Cortex of kidney (tissue), 1 donor: ENCODE measurements at places on chromosomes 16 and 17.

DNA sequence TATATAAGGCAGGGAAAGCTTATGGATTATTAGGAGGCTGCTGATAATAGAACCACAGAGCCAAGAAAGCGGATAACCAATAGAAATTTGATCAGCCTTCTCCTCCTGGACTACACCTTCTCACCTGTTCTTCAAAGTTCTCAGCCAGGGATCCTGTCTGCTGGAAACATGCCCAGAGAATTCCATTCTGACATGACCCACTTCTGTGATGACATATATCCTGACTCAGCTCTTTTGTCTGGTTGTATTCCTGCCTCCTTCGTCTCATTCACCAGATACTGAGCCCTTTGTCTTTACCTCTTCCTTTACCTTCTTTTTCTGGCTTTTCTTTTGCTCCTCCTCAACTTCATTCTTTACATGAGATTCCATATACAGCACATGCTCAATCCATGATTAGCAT lies 576.1 kb downstream of the CDH11 start:
- DNase-seq: no peak

GRCh38 chr16:70703041-70703834 lies 17.4 kb upstream of the MTSS2 start:
- no peak for DNase-seq

DNA sequence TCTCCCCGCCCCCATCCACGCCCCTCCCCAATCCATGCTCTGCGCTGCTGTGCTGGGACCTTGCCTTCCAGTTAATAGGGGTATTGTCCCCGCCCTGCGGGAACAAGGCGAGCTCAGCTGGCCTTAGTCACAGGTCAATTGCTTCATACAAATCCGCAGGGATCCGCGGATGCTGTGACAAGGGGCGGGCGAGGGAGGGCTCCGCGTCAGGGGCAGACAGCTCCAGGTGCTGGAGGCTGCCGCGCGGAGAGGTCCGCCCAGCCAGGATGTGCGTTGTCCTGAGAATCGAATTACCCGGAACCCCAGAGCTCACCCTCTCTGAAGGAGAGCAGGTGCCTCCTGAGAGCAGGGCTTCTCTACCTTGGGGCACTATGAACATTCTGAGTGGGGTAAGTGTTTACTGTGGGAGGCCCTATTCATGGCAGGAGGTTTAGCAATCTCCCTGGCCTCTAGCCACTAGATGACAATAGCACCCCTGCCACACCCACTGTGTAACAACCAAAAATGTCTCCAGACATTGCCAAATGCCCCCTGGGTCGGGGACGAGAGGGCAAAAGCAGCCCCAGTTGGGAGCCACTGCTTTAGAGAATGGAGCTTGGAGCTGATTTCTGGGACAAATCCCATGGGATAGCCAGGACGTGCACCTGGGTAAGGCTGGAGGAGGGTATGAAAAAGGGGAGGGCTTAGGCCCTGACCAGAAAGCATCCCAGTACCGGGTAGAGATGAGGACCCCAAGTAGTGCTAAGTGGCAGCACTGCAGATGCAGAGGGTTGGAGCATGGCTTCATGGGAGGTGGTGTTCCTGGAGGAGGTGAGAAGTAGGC lies 138.2 kb downstream of the CYLD start:
- DNase-seq: no peak

DNA sequence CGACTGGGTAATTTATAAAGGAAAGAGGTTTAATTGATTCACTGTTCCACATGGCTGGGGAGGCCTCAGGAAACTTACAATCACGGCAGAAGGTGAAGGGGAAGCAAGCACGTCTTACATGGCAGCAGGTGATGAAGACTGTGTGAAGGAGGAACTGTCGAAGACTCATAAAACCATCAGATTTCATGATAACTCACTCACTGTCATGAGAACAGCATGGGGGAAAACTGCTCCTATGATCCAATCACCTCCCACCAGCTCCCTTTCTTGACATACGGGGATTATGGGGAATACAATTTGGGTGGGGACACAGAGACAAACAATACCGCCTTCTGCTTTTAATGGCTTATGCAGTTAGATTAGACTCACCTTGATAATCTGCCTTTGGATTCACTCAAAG lies 19.4 kb upstream of the IRF8 start:
- DNase-seq: no peak

GRCh38 chr17:8900207-8900606 lies 32.7 kb upstream of the PIK3R6 start:
- no peak for DNase-seq

GRCh38 chr16:88365244-88365865 lies 17.4 kb upstream of the ZNF469 start:
- DNase-seq: no peak

- DNase-seq: no peak
Measured at GRCh38 chr17:1260086-1260769, 10.0 kb upstream of the BHLHA9 start.

- DNase-seq: no peak
Measured at GRCh38 chr16:78961464-78961863, 639.1 kb downstream of the MAF start.
